NCI-H2081 treated with DMSO at 0.1 percent for 48 hours (cell line): ENCODE measurements at places on chromosomes 1 and 21.

DNA sequence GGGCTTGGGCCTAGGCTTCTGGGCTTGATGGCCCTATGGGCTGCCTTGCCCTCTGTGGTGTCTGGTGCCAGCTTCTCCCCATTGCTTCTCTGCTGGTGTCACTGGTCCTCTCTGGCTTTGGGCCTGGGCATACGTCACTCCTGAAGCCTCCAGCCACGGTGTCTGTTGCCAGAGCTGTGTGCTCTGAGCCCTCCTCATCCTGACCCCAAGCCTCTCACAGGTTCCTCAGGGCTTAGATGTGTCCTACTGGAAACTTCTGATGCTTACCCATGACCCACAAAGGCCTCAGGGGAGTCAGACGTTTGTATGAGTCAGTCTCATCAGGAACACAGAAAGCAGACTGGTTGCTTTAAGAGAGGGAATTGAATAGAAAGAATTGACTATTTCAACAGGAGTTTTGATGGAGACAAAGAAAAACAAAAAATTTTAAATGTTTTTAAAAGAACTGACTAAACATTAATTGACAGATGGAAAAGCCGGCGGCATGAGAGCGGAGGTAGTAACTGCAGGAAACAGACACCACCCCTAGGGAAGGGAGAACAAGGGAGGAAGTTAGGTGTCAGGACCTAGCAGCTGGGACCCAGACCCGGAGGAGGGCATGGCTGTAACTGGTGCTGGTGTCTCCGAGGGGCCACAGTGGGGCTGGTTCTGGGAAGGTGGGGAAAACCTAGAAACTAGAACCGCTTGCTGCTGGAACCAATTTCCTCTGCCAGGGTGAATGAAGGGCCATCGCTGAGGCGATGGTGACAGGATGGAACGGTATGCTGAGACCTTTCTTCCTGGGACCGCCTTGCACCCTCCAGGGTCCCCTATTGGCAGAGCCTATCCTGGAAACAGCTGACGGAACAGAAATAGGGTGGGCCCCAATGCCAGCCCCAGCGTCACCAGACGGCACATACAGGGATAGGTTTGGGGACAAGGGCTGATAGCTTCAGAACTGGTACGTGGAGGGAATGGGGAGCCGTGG lies 40.0 kb upstream of the CITED4 start:
- no peak for DNase-seq

GRCh38 chr1:196464480-196464941 lies 143.7 kb downstream of the KCNT2 start:
- DNase-seq, result no peak

DNA sequence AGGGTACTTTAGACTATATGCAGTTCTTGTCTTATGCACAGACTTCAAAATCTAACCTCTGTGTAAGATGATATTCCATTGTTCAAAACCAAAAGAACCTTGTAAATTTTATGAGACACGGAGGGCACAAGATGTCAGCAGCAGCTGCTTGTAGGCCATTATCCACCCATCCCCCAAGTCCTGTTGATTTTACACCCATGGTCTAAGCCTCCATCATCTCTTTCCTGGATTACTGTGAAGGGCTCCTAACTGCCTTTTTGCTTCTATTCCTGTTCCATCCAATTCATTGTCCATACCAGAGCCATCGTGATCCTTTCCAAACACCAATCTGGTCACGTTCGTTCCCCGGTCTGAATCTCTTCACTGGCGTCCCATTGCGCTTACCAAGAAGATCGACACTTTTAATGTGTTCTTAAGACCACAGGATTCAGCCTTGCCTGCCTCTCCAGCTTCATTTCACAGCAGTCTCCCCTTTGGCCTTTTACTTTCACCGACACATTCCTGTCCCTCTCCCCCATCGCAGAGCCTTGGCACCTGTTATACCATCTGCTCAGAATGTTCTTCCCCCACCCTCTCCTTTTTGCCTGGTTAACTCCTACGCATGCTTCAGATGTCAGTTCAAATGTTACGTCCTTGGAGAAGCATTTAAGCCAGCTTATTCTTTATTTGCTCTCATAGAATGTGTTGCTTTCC lies 107.3 kb upstream of the POU3F1 start:
- DNase-seq, result no peak

DNA sequence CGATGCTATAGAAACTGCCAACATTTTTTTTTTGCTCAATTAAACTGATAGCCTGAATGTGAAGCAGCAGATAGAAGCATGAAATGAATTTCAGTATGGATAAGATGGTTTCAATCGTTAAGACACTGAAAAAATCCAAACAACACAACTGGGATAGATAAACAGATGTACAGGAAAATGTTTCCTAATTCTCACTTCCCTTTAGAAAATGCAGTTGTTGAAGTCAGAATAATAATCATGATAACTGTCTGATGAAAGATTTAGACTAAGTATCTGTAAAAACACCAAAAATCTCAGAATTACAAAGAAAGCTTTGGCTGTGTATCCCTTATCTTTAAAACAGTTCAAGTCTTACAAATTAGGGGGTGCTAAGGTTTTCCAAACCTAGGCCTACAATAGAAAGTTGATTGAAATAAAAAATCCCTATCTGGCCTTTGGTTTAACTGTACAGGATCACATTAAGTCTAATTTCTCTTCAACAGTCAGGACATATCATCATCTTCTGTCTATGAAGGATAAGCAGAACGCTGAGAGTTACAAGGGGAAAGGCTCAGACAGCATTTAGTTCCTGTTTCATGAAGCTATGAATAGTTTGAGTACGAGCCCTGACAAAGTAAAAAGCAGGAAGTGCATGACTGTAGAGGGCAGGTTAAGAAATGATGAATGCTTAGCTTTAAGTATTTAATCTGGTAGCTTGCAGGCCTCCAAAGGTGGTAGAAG lies 203.2 kb downstream of the APP start:
- DNase-seq, result no peak
